LNCaP clone FGC (cell line): ENCODE measurements at places on chromosomes 16 and 17.

DNA sequence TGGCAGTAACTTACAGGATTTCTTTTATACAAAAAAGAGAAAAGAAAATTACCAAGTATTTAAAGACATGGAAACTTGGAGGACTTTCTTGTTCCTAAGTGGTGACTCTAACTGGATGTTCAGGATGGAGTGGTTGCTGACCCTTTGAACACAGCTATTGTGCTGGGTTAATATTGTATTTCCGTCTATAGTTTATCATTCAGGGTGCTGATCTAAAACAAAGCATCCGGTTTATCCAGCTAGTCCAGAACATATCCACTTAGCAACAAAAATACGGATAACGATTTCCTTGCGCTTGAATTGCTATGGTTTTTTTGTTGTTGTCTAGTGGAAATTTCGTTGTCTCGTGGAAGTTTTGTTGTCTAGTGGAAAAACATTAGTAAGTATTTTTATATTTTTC lies 38.2 kb downstream of the SNTB2 start:
- DNase-seq: no peak

GRCh38 chr16:58049232-58050185 lies 24.0 kb downstream of the MMP15 start:
- no peak for DNase-seq

GRCh38 chr16:1366712-1367299 lies 15.1 kb downstream of the GNPTG start:
- no peak for DNase-seq

DNA sequence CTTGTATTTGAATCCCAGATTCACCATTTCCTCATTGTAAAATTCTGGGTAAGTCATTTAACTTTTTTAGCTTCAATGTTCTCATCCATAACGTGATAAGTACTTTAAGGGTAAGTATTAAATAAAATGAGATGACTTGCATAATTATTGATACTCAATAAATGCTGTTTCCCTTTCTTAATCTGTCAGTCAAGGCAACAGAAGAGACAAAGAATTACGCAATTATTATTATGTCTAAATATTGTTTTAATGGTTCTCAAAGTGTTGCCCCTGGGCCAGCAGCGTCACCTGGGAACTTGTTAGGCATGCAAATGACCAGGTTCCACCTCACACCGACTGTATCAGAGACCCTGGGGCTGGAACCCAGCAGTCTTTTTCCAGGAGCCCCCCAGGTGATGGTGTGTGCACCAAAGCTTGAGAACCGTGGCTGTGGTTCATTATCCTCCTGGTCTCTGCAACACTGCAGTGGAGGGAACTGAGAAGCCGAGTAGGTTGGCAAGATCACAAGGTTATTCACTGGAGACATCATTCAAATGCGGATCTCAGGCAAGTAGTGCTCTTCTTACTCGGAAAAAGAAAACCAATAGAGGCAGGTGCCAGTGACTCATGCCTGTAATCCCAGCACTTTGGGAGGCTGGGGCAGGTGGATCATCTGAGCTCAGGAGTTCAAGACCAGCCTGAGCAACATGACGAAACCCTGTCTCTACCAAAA lies 43.5 kb downstream of the LYRM9 start:
- no peak for DNase-seq

DNA sequence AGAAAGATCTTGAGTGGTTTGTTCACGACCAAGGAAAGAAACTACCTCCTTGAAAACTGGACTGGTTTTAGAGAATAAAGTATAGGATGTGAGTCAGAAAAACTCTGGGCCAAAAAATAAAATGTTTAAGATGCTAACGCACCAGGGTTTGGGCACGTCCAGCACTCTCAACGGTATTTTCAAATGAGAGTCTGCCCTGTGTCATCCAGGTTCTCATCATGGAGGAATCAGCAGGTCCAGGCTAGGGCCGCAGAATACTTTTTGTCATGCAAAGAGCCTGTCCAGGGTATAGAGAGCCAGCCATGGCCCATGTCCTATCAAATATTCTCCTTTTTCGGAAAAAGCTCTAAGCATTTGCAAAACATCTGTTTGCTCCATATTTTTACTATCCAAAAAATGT lies 2.4 kb downstream of the NXN start:
- DNase-seq: no peak

- DNase-seq: no peak
These were observed 972 bp upstream of the ADCY9 start for GRCh38 chr16:4117250-4117578.

- no peak for DNase-seq
These were observed 397 bp downstream of the NCOR1 start for GRCh38 chr17:16215002-16215272.

- no peak for DNase-seq
These were observed 28.6 kb downstream of the MYO18A start for GRCh38 chr17:29151567-29151966.

- DNase-seq: no peak
These were observed 412.3 kb downstream of the MAF start for GRCh38 chr16:79188115-79188738.

- DNase-seq: no peak
These were observed 79.1 kb downstream of the NDEL1 start for GRCh38 chr17:8514801-8515200.
